Vagina (tissue), 2 donors: ENCODE measurements at places on chromosomes 2 and 18.

DNA sequence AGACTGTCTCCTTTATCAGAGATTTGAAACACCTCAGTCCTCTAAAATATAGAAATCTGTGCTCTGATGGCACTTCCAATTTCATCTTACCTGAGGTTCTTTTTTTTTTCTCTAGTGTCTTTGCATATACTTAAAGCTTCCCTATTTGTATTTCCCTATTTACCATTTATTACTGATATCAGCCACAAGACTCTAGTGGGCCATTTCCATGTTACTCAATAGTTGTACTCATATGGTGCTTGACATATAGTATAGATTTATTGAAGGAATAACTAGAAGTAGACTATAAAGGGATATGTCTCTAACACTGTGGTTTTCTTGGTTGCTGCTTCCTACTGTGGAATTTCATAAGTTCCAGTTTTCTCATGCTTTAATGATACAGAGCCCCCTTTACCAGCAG is 3.0 kb downstream of the RBM45 start:
- no peak for DNase-seq
- H3K4me3 ChIP-seq = no peak overlapping the region
- H3K27me3 ChIP-seq = no peaks in the 10 kb centered on the region
- H3K36me3 ChIP-seq = no peaks in the 10 kb centered on the region

DNA sequence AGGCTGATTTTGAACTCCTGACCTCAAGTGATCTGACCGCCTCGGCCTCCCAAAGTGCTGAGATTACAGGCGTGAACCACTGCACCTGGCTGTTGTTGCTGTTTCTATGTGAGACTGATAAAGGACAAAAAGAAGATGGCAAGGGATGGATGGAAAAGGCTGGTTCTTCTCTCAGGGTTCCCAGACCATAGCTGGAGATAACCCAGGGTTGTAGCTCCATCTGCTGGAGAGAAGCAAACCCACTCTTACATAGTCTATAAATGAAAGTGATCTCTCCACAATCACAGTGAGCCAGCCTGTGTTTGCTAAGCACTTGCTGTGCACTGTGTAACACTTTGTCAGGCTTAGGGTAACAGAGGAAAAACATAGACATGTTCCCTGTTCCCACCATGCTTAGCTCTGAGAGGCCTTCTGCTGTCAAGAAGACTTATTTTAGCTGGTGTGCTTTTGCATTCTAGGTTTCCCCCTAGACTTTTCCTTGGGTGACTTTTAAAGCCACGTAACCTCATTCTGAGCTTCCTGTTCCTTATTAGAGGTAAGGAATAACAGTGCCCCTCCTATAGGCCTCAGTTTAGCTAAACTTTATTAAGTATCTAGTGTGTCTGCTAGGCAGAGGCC is 49.7 kb downstream of the LIMS1 start:
- H3K4me1 ChIP-seq = peaks cover 56% of the 10 kb centered on the region
- no peak for DNase-seq
- H3K27ac ChIP-seq = peak overlapping the region; percentile 36
- no peaks in the 10 kb centered on the region for H3K27me3 ChIP-seq
- H3K4me3 ChIP-seq = no peak overlapping the region

- DNase-seq = no peak
- no peak overlapping the region for H3K4me3 ChIP-seq
- H3K27me3 ChIP-seq = no peaks in the 10 kb centered on the region
- no peaks in the 10 kb centered on the region for H3K4me1 ChIP-seq
Measured at GRCh38 chr2:241726459-241726858, 8.0 kb upstream of the D2HGDH start.

- H3K27ac ChIP-seq = no peak overlapping the region
- no peak for DNase-seq
- peaks cover 7% of the 10 kb centered on the region for H3K4me1 ChIP-seq
- peaks cover 19% of the 10 kb centered on the region for H3K36me3 ChIP-seq
- H3K27me3 ChIP-seq = no peaks in the 10 kb centered on the region
Measured at GRCh38 chr2:24824966-24825882, 32.0 kb downstream of the CENPO start.

GRCh38 chr2:163466331-163467250 is 269.2 kb downstream of the FIGN start:
- no peak for DNase-seq
- H3K27me3 ChIP-seq = no peaks in the 10 kb centered on the region
- no peak overlapping the region for H3K27ac ChIP-seq
- peaks cover 7% of the 10 kb centered on the region for H3K4me1 ChIP-seq
- H3K4me3 ChIP-seq = no peak overlapping the region

- no peaks in the 10 kb centered on the region for H3K4me1 ChIP-seq
- no peak overlapping the region for H3K4me3 ChIP-seq
- peak; percentile 77 for DNase-seq
- no peaks in the 10 kb centered on the region for H3K27me3 ChIP-seq
Measured at GRCh38 chr2:119015845-119016244, 73.9 kb downstream of the MARCO start.

DNA sequence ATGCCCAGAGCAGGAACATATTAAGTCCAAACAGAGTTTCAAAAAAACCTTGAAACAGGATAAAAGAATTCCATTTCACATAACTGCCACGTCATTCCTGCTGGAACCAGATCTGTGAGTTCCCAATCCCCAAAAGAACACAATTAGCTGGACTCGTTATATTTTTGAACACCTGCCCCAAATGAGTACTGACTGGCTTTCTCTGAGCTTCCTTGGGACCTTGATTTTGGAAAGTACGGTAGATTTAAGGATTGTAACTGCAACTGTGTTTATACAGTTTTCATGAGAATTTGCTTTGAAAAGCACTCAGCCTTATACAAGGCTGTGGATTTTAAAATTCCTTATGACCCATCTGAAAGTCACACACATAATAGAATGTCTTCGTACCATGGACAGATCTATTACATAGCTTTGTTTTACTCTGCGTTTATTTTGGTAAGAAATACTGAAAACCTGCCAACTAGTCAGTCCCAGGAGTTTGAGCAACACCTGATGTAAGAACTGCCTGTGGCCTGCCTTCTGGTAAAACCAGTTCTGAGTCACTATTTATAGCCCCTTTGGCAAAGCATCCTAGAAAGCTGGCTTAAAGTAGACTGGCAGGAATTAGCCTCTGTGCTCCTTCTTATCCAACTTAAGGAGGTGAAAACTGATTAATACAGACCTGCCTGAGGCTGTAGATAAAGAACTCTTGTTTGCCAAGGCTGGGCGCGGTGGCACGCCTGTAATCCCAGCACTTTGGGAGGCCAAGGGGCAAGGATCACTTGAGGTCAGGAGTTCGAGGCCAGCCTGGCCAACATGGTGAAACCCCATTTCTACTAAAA is 48.1 kb downstream of the MERTK start:
- no peaks in the 10 kb centered on the region for H3K27me3 ChIP-seq
- no peak for DNase-seq
- no peak overlapping the region for H3K4me3 ChIP-seq
- peaks cover 21% of the 10 kb centered on the region for H3K4me1 ChIP-seq
- no peaks in the 10 kb centered on the region for H3K36me3 ChIP-seq

GRCh38 chr2:240886678-240887609 is 9.0 kb downstream of the MAB21L4 start:
- H3K4me3 ChIP-seq = no peak overlapping the region
- no peak for DNase-seq
- no peaks in the 10 kb centered on the region for H3K36me3 ChIP-seq
- H3K4me1 ChIP-seq = no peaks in the 10 kb centered on the region

- no peaks in the 10 kb centered on the region for H3K27me3 ChIP-seq
- H3K4me1 ChIP-seq = peaks cover 6% of the 10 kb centered on the region
- no peaks in the 10 kb centered on the region for H3K36me3 ChIP-seq
- no peak overlapping the region for H3K27ac ChIP-seq
- no peak for DNase-seq
Measured at GRCh38 chr2:44130441-44130840, 38.2 kb upstream of the PPM1B start.

DNA sequence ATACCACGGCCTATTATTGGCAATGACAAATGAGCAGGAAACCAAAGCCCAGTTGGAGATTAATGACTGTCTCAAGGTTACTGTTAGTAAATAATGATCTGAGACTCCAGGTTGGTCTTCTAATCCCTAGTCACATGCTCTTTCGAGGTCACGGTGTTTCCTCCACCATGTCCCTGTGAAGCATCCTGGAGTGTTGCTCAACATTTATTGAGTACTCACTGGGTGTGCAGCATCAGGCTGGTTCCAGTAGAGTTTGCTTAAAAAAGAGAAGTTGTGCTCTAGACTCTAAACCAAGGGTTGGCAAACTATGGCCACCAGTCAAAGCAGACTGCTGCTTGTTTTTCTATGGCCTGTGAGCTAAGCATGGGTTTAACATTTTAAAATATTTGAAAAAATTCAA is 263.8 kb upstream of the ATP5MC3 start:
- H3K27me3 ChIP-seq = no peaks in the 10 kb centered on the region
- H3K36me3 ChIP-seq = no peaks in the 10 kb centered on the region
- H3K4me1 ChIP-seq = no peaks in the 10 kb centered on the region
- H3K27ac ChIP-seq = no peak overlapping the region
- no peak overlapping the region for H3K4me3 ChIP-seq
- no peak for DNase-seq

- no peak overlapping the region for H3K27ac ChIP-seq
- H3K4me1 ChIP-seq = no peaks in the 10 kb centered on the region
Measured at GRCh38 chr2:25105336-25106085, 62.9 kb downstream of the POMC start.

- no peak overlapping the region for H3K27ac ChIP-seq
- H3K27me3 ChIP-seq = no peaks in the 10 kb centered on the region
- no peaks in the 10 kb centered on the region for H3K36me3 ChIP-seq
- H3K4me3 ChIP-seq = no peak overlapping the region
Measured at GRCh38 chr2:215635788-215636139, 199.9 kb upstream of the FN1 start.

- no peaks in the 10 kb centered on the region for H3K36me3 ChIP-seq
- peaks cover 14% of the 10 kb centered on the region for H3K4me1 ChIP-seq
- H3K27me3 ChIP-seq = no peaks in the 10 kb centered on the region
- no peak for DNase-seq
Measured at GRCh38 chr2:119393971-119394748, 27.4 kb downstream of the DBI start.

DNA sequence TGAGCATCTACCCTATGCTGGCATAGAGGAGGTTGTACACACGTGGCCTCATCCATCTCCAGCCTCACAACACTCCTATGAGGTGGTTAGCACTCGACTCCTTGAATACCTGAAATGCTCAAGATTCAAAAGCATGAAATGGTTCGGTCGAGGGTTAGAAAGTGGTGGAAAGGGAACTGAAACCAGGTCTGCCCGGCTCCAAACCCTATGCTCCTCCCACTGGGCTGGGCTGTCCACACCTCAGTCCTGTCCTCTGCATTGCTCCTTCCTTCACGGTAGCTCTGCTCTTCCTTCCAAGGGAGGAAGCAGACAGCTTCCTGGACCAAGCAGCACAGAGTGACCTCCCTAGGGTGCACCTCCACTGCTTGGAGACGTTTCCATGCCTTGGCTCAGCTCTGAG is 565.2 kb upstream of the ID2 start:
- H3K36me3 ChIP-seq = no peaks in the 10 kb centered on the region
- no peaks in the 10 kb centered on the region for H3K27me3 ChIP-seq

DNA sequence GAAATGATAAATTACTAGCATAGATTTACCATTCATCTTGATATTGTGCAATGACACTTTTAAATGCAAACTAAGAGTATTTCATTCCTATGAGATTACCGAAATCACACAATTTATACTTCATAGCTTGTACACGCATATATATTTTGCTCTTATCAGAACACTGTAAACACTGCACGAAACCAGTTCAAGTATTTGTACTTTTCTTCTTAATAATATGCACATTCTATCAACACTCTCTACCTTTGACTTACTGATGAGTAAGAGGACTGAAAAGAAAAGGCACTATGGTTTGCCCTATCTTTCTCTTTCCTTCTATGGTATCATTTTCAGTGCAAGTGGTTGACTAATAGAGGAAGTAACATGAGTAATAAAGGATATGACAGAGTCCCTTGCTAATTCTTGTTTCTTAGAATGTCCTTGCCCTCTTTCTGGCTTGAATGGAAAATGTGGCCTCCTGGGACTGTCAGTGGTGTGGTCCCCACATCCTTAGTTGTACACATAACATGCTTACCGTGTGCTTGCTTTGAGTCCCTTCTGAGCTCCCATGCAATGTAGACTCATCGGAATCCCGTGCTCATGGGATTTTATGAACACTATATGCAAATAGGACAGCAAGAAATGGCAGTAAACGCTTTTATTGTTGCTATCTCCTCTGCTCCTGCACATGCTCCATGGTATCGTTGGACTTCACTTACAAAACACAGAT is 363.5 kb upstream of the TNP1 start:
- no peak for DNase-seq
- H3K27ac ChIP-seq = no peak overlapping the region
- H3K4me1 ChIP-seq = peaks cover 11% of the 10 kb centered on the region
- H3K4me3 ChIP-seq = no peak overlapping the region
- H3K36me3 ChIP-seq = no peaks in the 10 kb centered on the region
- H3K27me3 ChIP-seq = no peaks in the 10 kb centered on the region

DNA sequence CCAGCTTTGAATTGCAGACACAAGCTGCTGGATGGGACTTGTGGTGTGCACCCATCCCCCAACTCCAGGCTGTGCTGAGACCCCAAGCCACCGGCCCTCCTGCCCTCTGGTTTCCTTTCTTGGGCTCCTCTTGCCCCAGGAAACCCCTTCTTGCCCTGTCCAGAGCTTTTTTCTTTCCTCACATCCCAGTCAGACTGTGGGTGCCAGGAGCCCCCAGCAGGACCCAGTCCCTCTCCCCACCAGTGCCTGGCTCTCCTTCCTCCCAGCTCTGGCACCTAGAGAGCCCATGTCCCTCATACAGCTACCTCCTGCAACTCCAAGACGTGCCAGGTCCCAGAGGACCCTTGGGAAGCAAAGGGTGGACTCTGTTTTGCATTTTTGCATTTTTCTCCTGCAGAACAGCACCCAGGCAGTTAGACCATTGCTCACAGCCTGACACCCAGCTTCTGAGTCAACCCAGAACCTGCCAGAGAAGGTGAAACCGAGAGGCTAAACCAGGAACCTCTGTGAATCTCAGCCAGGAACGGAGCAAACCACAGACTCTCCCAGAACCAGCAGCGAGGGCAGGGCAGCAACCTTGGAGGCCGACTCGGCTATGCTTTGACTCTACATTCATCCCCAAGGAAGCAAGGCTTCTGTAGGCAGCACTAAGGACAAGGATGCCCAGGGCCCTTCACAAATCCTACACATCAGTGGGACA is 221.1 kb downstream of the ANAPC1 start:
- peak; percentile 83 for DNase-seq
- no peaks in the 10 kb centered on the region for H3K36me3 ChIP-seq
- no peak overlapping the region for H3K27ac ChIP-seq
- no peak overlapping the region for H3K4me3 ChIP-seq

- H3K36me3 ChIP-seq = no peaks in the 10 kb centered on the region
- DNase-seq = no peak
- H3K27ac ChIP-seq = peak overlapping the region; percentile 53
- no peak overlapping the region for H3K4me3 ChIP-seq
Measured at GRCh38 chr2:162092658-162093556, 18.9 kb upstream of the DPP4 start.

GRCh38 chr18:24446453-24446852 is 14.0 kb upstream of the HRH4 start:
- no peaks in the 10 kb centered on the region for H3K36me3 ChIP-seq
- H3K4me1 ChIP-seq = no peaks in the 10 kb centered on the region
- no peak for DNase-seq
- H3K27ac ChIP-seq = no peak overlapping the region
- H3K27me3 ChIP-seq = no peaks in the 10 kb centered on the region
